ENCODE measurements at places on chromosomes 11 and 22.

- DNase-seq, result no peak
Measured at GRCh38 chr11:107014871-107015270, 3.4 kb downstream of the GUCY1A2 start.

DNA sequence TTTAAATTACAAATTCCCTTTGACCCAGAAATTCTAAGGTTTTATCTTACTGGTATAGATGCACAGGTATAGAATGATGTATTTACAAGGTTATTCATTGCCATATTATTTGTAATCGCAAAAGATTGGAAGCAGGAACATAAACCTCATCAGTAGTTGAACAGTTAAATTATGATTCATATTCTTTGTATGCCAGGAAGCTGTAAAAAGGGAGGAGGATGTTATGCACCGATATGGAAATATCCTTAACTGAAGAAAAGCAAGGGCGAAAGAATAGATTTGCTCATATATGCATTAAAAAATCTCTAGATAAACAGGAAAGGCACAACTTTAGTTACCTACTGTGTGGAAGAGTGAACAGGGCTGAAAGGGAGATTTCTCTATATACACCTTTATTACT, 36.7 kb downstream of the PPFIA1 start:
- DNase-seq, result no peak

DNA sequence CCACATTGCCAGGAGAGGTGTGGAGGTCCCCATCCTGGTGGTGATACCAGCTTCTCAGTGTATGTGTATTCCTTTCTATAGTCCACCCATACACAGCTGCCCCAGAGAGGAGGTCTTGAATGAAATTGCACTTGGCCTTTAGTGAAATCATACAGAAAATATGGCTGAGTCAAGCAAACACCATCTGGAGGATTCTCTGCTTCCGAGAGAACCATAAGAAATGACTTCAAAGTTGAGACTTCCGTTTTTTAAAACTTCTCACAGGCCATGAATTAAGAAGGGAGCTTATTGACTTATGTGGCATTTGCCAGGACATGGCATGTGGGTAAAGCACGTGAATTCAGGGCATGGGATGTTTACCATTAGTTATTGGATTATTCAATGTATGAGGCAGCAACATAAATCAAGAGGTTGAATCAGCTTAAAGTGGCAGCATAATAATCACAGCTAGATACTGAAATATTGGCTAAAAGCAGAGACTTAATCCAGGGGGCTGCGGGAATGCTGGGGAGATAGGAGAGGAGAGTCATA, 119.1 kb upstream of the MTNR1B start:
- DNase-seq, result no peak

DNA sequence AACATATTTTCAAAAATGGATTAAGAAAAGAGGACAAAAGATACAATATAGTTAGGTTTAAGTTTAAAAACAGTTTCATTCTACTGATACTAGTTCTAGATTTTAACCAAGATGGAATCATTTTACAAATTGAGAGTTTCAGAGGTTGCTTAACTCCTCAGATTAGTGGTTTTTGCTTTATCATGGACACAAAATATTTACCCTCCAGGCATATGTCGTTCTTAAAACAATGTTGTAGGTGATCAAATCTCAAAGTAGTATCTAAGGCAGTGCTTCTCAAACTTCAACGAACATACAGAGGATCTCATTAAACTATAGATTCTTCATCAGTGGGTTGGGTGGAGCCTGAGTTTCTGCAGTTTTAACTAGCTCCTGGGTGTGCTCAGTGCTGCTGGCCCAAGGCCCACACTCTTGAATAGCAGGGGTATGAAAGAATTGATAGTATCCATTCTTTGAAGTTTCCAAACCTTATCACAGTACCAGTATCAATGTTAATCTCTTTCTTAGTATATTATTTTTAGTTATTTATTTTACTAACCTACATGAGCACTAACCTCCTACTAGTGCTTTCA, 48.0 kb downstream of the YAP1 start:
- no peak for DNase-seq

- no peak for DNase-seq
Measured at GRCh38 chr11:116221351-116221750, 551.4 kb downstream of the BUD13 start.

DNA sequence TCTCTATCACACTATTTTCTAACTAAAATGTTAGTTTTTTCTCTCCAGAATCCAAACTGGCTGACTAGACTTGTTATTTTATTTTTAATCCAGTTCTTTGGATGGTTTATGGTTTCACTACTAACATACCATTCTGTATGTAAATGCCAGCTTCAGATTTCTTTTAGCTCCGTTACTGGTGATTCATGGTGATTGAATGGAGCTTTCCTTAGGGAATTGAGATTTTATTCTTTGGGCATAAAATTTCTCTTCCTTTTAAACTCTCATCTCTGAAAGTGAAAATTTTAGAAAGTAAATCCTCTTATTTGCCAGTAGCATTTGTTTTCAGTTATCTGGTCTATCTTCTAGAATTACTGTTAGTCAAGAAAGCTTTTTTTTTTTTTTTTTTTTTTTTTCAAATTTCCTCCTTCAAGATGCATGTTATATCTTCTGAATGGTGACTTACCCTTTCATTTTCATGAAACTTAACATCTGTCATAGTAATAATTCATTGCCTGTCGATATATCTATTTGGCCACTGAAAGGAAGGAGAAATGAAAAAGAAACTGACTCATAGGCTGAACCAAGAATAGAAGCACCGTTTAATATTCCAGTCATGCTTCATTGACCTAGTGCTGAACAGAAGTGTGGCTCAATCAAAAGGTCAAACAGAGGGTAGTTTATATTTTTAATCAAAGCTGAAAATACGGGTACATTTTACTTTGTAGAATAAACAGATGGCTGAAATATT, 6.4 kb downstream of the ENDOD1 start:
- peak; percentile 81 for DNase-seq

GRCh38 chr11:65298655-65299179, 15.9 kb upstream of the CDC42EP2 start:
- DNase-seq, result no peak

DNA sequence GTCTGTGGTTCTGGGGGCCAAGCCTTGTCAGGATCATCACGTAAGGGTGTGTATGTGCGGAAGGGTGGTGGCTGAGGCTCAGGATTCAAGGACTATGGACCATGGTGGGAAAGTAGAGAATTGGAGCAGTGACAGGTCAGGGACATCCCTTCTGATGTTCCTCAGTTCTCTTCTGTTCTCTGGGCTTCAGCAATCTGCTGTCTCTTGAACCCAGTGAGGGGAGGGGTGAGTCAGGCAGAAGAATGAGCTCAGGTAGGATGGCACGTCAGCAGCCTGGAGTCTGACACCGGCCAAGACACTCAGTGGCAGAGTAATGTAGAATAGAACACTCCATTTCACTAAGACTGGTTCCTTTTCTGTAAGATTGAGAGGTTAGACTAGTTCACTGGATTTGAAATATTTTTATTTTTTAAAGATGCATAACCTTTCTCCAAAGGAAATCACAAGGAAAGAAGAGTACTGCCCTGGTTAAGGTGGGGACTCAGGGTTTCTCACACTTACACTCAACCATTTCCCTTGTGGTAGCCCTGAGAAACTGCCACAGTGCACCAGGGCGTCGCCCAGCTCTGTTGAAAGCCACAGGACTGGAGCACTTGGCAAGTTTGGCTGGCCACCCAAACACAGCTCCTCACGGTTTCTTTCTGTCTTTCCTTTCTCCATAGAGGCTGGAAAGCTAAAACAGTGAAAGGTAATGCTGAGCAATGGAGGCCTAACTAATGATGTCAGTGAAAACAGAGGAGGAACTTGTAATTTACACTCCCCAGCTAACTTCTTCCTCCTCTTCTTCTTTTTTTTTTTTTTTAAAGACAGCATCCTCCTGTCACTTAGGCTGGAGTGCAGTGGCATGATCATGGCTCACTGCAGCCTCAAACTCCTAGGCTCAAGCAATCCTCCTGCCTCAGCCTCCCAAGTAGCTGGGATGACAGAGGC, 23.1 kb upstream of the MICAL2 start:
- DNase-seq, result peak; percentile 18

DNA sequence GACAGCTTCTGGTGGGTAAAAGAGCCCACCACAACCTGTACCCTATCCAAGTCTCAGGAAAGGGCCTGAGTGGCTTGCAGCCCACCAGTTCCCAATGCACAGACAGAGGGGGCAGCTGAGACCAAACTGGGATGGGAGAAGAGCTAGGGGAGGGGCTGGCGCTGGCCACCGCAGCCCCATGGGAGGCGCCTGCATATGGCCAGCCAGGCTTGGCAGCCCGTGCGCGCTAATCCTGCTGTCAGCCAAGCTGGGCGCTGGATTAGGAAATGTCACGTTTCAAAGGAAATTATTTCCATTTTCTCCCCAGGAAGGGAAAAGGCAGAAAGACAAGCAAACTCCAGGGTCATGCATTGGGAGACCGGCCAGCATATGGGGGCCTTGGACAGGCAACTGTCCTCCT, 236.8 kb downstream of the BUD13 start:
- no peak for DNase-seq

DNA sequence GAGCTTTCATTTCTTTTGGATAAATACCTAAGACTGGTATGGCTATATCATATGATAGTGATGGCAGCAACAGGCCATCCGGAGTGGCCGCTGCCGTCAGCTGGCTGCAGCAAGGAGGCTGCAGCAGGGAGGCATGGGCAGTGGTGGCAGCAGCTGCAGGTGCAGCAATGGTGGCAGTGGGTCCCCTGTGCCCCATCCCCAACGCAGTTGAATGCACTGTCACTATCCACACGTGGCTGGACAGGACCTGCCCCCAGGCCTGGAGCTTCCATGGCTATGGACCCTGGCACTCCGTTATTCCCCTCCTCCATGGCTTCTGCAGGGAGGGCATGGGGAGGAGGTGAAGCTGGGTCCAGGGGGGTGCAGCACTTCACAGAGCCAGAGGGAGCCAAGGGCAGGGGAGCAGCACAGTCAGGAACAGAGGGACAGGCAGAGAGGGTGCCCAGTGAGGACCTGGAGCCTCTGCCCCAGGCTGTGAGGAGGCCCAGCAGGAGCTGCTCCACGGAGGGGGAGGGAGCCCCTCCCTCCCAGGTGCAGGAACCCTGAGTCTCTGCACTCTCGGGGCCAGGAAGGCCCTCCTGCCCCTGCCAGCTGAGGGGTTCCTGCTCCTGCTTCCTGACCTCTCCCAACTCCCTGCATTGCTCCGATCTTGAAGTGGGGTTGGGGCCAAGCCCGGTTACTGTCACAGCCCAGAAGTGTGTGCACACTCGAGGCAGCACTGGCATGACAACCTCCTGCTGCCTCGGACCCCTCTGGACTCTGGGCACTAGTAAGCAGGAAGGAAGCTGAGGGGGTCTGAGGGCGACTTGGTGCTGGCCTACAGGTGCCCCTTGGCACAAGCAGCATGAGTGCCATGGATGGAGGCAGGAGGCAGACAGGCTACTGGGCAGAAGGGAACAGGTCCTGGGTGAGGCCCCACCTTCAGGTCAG, 466.3 kb downstream of the GUCY1A2 start:
- no peak for DNase-seq

DNA sequence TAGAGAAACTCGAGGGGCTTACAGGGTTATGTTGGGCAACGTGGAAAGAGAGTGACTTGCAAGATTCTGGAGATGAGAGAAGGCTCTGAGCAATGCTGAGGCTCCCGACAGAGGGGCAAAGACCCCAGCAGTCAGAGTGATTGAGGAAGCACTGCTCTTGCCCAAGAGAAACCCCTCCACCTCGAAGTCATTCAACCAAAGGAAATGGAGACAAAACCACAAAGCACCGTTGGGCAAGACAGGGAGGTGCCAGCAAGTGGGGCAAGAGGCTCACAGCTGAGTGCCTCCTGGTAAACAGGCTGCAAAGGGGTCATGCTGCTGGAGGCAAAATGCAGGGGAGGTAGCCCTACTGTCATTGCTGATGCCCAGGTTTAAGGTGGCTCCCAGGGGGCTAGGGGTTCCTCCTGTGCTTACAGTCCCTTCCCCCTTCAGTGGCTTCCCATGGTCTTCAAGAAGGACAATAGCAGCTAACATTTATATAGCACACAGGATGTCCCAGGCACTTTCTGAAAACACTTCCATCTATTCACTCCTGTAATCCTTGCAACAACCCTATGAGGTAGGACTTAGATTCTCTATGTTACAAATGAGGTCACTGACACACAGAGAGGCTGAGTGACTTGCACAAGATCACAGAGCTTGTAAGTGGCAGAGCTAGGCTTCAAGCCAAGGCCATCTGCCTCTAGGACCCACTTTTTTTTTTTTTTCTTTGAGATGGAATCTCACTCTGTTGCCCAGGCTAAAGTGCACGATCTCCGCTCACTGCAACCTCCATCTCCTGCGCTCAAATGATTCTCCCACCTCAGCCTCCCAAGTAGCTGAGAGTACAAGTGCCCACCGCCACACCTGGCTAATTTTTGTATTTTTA, 18.1 kb upstream of the MYH9 start:
- peak; percentile 85 for DNase-seq

- no peak for DNase-seq
Measured at GRCh38 chr22:27952091-27952490, 33.0 kb upstream of the PITPNB start.

GRCh38 chr11:7469351-7469865, 15.9 kb upstream of the OLFML1 start:
- no peak for DNase-seq

DNA sequence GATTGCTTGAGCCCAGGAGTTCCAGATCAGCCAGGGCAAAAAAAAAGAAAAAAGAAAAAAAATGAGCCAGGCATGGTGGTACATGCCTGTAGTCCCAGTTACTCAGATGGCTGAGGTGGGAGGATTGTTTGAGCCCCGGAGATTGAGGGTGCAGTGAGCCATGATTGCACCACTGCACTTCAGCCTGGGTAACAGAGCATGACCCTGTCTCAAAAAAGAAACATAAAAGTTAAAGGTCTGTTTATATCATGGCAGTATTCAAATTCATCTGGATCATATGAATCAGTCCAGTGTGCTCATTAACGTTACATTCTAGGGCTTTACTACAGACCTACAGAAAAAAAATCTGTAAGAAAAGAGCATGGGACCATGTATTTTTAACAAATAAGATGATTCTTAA, 13.9 kb downstream of the HSD17B12 start:
- peak; percentile 69 for DNase-seq

- no peak for DNase-seq
Measured at GRCh38 chr11:129815596-129816461, at the start of gene TMEM45B. TMEM45B (plus strand) TSS chr11:129815848; CDS start chr11:129852483, 36,635 bp downstream.

DNA sequence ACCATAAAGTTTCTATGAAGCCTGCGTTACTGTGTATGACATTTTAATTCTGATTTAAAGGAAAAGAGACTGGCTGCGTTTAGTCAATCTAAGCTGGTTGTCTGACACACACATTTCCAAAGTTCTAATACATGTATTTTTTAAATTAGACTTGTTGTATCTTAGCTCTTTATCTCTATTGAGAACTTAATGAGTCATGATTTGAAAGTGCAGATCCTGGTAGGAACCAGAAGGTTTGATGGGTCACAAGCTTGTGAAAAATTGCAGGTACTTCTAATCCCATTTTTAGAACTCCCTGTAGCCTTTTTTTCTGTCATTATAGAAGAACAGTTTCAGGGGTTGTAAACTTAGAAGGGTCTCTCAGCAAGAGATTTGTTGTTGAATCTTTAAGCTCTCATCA, 210.3 kb downstream of the DDX10 start:
- DNase-seq, result no peak

GRCh38 chr11:95092549-95093324, 3.1 kb downstream of the ENDOD1 start:
- DNase-seq, result peak; percentile 72
